Uterus (tissue), 4 donors: ENCODE measurements at places on chromosomes 2 and 18. TPM values are rescaled to one million over a fixed set of nuclear protein-coding genes. Genes with fewer than 3 reads are reported as not detected.
A peak's percentile ranks its signal among the peaks of the same experiment; 100 is the strongest.

- no peak overlapping the region for H3K27ac ChIP-seq
- no peak for DNase-seq
- no peaks in the 10 kb centered on the region for H3K36me3 ChIP-seq
- H3K27me3 ChIP-seq, result no peaks in the 10 kb centered on the region
These were observed 149.0 kb downstream of the GLI2 start for GRCh38 chr2:120884472-120885290.

Gene DTYMK
- total RNA-seq, result 7.2 TPM

DNA sequence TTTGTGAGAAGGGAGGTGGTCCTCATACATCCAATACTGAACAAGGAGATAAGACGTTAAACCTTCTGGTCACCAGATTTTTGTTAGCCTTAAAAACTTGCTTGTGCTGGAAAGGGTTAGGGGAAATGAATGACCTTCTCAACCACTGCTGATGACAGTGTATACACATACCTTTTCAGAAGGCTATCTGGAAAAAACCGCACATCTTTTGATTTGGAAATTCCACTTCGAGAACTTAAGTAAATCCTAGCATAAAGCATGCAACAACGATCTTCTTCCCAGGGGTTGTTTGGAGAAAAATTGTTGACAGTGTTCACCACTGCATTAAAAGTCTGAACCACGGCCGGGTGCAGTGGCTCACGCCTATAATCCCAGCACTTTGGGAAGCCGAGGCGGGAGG lies 7.6 kb downstream of the YWHAQ start:
- no peak overlapping the region for H3K4me3 ChIP-seq
- peaks cover 16% of the 10 kb centered on the region for H3K4me1 ChIP-seq
- no peak overlapping the region for H3K27ac ChIP-seq
- no peaks in the 10 kb centered on the region for H3K27me3 ChIP-seq

GRCh38 chr2:160936044-160936806 lies 224.0 kb upstream of the TANK start:
- H3K27ac ChIP-seq, result no peak overlapping the region
- no peaks in the 10 kb centered on the region for H3K36me3 ChIP-seq
- no peaks in the 10 kb centered on the region for H3K27me3 ChIP-seq
- no peak overlapping the region for H3K4me3 ChIP-seq
- no peaks in the 10 kb centered on the region for H3K4me1 ChIP-seq

GRCh38 chr2:157290525-157290924 lies 33.0 kb downstream of the GALNT5 start:
- no peaks in the 10 kb centered on the region for H3K4me1 ChIP-seq
- H3K36me3 ChIP-seq, result no peaks in the 10 kb centered on the region
- no peaks in the 10 kb centered on the region for H3K27me3 ChIP-seq
- H3K4me3 ChIP-seq, result no peak overlapping the region
- H3K27ac ChIP-seq, result no peak overlapping the region

GRCh38 chr2:58923869-58924268 lies 682.7 kb upstream of the FANCL start:
- no peaks in the 10 kb centered on the region for H3K36me3 ChIP-seq
- no peaks in the 10 kb centered on the region for H3K27me3 ChIP-seq
- H3K4me1 ChIP-seq, result no peaks in the 10 kb centered on the region
- no peak overlapping the region for H3K4me3 ChIP-seq
- DNase-seq, result no peak

GRCh38 chr2:85959185-85959584 lies 70.4 kb upstream of the ST3GAL5 start:
- H3K36me3 ChIP-seq, result no peaks in the 10 kb centered on the region
- no peaks in the 10 kb centered on the region for H3K27me3 ChIP-seq
- DNase-seq, result no peak
- no peaks in the 10 kb centered on the region for H3K4me1 ChIP-seq
- H3K4me3 ChIP-seq, result no peak overlapping the region
- no peak overlapping the region for H3K27ac ChIP-seq

Gene CFAP221
- 5.0 TPM for total RNA-seq

DNA sequence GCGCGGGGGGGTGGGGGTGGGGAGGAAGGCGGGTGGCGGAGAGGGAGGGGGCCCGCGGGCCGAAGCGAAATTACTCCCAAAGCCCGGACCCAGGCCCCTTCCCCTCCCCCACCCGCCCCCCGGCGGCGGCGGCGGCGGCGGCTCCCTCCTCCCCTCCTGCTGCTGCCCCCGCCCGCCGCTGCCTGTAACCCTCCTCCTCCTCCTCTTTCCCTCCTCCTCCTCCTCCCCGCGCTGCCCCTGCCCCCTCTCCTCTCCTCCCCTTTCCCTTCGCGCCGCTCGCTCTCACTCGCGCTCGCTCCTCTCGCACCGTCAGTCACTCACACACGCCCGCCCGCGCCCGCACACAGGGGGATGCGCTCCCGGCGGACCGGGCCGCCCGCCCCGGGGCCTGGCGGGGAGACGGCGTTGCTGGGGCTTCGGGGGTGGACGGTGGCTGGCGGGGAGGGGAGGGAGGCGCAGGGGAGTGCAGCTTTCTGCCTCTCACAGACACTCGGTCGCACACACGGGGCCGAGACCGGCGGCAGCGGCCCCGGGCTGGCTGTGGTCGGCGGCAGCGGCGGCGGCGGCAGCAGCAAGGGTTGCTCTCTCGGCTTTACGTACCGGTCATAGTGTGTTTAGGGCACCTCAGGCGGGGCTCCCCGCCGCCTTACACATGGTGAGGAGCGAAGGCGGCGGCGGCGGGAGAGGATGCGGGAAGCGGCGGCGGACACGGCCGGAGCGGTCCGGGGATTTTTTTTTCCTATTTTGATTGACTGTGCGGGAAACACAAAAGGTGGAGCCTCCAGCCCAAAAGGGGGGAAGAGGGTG lies 405 bp downstream of the SP3 start:
- no peaks in the 10 kb centered on the region for H3K27me3 ChIP-seq
- H3K4me3 ChIP-seq, result peak overlapping the region; percentile 100
- DNase-seq, result peak; percentile 92

DNA sequence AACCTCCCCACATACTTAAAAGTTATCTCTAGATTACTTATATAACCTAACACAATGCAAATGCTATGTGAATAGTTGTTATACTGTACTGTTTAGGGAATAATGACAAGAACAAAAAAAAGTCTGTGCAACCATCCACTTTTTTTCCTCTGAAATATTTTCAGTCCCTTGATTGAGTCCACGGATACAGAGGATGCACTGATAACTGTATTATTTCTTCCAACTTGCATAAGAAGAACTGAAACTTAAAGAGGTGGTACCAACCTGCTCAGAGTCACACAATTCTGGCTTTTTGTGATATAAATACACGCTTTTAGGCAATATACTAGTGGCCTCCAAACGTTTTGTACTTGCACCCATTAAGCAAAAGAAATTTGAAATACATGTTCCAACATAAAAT lies 1.4 kb downstream of the SMC6 start:
- H3K36me3 ChIP-seq, result no peaks in the 10 kb centered on the region
- H3K4me3 ChIP-seq, result no peak overlapping the region
- H3K27me3 ChIP-seq, result no peaks in the 10 kb centered on the region
- H3K27ac ChIP-seq, result no peak overlapping the region
- H3K4me1 ChIP-seq, result peaks cover 8% of the 10 kb centered on the region
- DNase-seq, result no peak

DNA sequence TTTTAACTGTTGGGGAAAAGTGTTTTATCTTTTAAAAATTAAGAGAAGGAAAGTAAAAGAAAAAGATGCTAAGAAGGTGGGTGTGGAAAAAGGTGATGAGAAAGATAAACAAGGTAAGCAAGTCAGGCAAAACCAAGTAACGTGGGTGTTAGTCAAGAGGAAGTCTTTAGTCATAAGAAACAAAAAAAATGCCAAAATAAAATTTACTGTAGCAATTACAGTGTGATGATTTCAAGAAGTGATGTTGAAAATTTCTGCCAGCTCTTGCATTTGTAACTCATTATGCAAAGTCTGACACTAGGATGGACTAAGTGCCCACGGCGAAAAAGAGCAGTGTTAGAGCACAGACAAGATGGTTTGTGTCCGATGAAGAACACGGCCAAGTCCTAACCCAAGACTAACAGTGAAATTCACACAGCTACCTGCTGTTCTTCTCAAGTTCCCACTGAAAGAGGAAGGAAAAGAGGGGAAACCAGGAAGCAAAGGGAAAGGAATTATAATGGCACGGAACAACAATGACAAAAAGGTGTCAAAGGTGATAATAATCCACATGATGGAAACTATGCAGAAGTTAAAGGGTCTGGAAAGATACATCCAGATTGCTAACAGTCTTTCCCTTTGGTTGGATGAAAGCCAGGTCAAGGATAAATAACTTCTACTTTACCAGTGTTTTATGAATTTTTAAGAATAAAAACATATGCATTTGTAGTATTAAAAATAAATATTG lies 34.1 kb downstream of the NOL10 start:
- H3K4me1 ChIP-seq, result no peaks in the 10 kb centered on the region
- no peak for DNase-seq
- no peak overlapping the region for H3K27ac ChIP-seq
- no peaks in the 10 kb centered on the region for H3K27me3 ChIP-seq
- no peaks in the 10 kb centered on the region for H3K36me3 ChIP-seq

Gene SLC5A7
- total RNA-seq, result not detected

Gene ANKRD36
- 56.5 TPM for total RNA-seq

DNA sequence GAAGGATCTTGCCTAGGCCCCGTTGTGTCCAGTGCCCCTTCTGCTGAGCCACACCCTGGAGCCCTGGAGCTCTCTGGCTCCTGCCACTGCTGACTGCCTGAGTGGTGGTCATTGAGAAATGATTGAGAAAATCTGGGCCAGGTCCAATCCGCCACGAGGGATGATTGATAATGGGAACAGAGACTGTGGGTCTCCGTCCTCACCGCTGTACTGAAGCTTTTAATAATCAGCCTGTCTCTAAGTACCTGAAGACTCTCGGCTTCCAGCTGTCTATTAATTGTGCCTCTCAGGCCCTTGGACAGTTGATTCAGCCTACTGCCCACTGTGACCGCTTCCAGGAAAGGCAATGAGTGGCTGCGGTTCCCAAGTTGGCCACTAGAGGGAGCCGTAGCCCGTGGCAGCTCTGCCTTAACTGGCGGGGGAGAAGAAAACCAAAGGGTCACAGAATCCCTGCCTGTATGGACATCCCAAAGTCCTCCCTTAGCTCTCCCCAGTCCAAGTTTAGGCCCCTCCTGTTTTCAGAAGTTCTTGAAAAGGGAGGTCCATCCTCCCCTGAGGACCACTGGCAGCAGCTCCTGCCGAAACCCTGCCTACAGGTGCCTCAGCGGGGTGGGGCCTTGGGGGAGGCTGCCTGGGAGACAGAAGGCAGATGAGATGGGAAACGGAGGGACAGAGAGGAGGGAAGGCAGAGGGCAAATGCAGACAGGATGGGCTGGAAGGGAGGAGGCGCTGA lies 213.6 kb downstream of the TNS1 start:
- no peak overlapping the region for H3K4me3 ChIP-seq
- no peaks in the 10 kb centered on the region for H3K36me3 ChIP-seq
- no peaks in the 10 kb centered on the region for H3K4me1 ChIP-seq

GRCh38 chr2:234178330-234179030 lies 128.0 kb downstream of the SPP2 start:
- H3K27me3 ChIP-seq, result no peaks in the 10 kb centered on the region
- no peaks in the 10 kb centered on the region for H3K36me3 ChIP-seq
- H3K4me3 ChIP-seq, result no peak overlapping the region
- no peaks in the 10 kb centered on the region for H3K4me1 ChIP-seq
- no peak overlapping the region for H3K27ac ChIP-seq

Gene LYPD6
- total RNA-seq, result 1.5 TPM

Gene KCTD1
- total RNA-seq, result 15.7 TPM

DNA sequence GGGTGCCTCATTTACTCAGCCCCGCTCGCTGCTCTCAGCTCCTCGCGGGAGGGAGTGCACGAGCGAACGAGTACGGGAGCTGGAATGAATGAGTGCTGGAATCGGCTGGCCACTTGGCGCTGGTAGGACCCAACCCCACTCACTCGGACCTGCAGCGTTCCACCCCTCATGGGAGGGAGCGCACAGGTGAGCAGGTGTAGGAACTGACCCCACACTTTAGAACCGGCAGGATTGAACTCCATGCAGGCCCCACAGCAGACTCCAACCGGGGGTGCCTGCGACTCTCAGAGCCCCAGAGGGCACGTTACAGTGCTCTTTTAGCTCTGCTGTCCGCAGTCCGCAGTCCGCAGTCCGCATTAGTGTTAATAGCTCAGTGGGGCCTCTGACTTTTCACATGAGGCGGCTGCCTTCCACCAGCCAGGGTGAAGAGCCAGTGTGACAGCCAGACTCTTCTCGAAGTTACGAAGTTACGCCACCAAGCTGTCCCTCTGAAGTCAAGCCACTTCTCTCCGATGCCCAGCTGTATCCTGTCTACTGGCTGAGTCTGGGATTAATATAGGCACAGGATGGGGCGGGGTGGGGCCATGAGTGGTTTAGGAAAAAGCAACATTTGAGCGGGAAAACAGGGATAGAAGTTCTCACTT lies 102.7 kb upstream of the ARHGAP15 start:
- no peak overlapping the region for H3K4me3 ChIP-seq
- H3K27ac ChIP-seq, result no peak overlapping the region
- DNase-seq, result no peak
- no peaks in the 10 kb centered on the region for H3K4me1 ChIP-seq

DNA sequence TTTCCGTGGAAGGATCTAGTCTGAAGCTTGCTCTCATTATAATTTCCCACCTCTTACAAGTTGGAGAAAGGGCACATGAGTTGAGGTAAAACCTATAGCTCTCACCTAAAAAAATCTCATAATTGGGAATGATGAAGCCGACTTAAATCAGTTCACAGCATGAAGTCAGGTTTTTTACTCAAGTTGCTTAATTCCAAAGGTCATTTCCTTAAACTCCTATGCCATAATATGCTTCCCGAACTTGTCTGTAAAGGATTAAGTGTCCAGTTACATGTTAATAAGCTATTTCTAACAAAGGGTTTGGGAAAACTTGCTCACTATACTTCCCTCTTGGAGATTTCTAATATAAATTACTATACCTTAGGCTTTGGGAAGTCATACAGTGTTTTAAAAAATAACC lies 481.2 kb downstream of the NUP35 start:
- H3K4me1 ChIP-seq, result no peaks in the 10 kb centered on the region
- no peak overlapping the region for H3K27ac ChIP-seq
- H3K4me3 ChIP-seq, result no peak overlapping the region
- H3K36me3 ChIP-seq, result no peaks in the 10 kb centered on the region
- no peaks in the 10 kb centered on the region for H3K27me3 ChIP-seq
- no peak for DNase-seq

DNA sequence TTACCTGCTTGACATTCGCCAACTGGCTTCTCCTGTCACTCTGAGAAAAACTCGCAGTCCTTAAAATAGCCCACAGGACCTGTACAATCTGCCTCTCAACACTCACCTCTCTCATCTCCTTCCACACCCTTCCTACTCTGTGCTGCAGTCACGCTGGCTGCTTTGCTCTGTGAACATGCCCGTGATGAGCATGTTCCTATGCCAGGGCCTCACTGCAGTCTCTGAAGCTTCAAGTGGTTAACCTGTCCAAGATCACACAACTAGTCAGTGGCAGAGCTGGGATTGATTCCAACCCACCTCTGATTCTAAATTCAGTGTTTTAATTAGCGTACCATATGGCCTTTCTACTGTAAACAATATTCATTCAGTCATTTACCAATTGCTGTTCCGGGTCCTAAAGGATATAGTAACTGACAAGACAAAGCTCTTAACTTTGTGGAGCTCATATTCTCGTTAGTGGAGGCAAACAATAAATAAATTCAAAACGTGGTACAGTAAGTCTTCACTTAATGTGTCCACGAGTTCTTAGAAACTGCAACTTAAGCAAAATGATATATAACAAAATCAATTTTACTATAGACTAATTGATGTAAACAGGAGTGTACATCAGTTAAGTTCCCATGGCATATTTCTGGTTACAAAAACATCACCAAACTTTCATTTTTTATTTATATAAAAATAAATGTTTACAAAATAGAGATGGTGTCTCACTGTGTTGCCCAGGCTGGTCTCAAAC lies 38.9 kb upstream of the FBXO11 start:
- H3K27ac ChIP-seq, result no peak overlapping the region
- H3K4me3 ChIP-seq, result no peak overlapping the region
- no peak for DNase-seq
- no peaks in the 10 kb centered on the region for H3K36me3 ChIP-seq
- H3K4me1 ChIP-seq, result no peaks in the 10 kb centered on the region
- H3K27me3 ChIP-seq, result no peaks in the 10 kb centered on the region

Gene POTEE
- not detected for total RNA-seq

Gene BCL11A
- 3.6 TPM for total RNA-seq

Gene PLEKHH2
- total RNA-seq, result 54.7 TPM
